ENCODE measurements at places on chromosomes 3 and 15. TPM values are rescaled to one million over a fixed set of nuclear protein-coding genes. Genes with fewer than 3 reads are reported as not detected.

- no peak overlapping the region for H3K27ac ChIP-seq
- no peak for DNase-seq
- H3K27me3 ChIP-seq: no peaks in the 10 kb centered on the region
- no peak overlapping the region for H3K4me3 ChIP-seq
- H3K36me3 ChIP-seq: no peaks in the 10 kb centered on the region
Measured at GRCh38 chr3:39166134-39166710, 12.8 kb upstream of the CSRNP1 start.

DNA sequence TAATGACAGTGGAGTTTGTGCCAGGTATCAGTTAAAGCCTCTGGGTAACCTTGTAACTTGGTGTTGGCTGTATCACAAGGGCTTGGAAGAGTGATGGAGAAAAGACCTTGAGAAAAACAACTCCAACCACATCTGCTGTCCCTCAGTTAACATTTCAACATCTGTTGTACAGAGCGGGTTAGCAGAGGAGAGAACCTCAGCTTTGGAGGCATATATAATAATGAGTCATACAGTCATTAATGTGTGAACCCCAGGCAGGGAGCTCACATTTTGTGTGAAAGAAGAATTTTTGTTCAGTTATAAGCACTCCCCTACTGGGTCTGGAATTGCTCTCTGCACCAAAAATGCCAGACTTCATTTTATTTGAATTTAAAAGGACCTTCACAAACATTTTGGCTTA is 439.5 kb downstream of the PDCD6IP start:
- no peaks in the 10 kb centered on the region for H3K4me1 ChIP-seq
- no peaks in the 10 kb centered on the region for H3K36me3 ChIP-seq
- H3K27ac ChIP-seq: no peak overlapping the region
- no peaks in the 10 kb centered on the region for H3K27me3 ChIP-seq
- no peak for DNase-seq

The KIF15 gene
- 0.49 TPM for total RNA-seq

The SAMD7 gene
- not detected for total RNA-seq

DNA sequence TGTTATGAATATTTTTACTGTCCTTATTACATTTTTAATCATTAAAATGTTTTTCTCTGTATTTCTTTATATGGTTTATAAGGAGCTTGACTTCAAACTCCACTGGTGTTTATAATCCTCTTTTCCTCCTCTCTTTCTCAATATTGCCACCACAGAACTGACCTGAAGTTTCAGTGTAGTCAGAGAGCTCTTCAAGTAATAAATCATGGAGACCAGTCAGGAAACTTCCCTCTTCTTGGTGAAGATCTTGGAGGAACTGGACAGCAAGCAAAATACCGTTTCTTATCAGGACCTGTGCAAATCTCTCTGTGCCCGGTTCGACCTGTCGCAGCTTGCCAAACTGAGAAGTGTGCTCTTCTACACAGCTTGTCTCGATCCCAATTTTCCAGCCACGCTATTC is 23.8 kb downstream of the MINAR1 start:
- no peaks in the 10 kb centered on the region for H3K36me3 ChIP-seq
- H3K4me3 ChIP-seq: no peak overlapping the region
- DNase-seq: no peak
- H3K4me1 ChIP-seq: no peaks in the 10 kb centered on the region
- no peak overlapping the region for H3K27ac ChIP-seq
- no peaks in the 10 kb centered on the region for H3K27me3 ChIP-seq

DNA sequence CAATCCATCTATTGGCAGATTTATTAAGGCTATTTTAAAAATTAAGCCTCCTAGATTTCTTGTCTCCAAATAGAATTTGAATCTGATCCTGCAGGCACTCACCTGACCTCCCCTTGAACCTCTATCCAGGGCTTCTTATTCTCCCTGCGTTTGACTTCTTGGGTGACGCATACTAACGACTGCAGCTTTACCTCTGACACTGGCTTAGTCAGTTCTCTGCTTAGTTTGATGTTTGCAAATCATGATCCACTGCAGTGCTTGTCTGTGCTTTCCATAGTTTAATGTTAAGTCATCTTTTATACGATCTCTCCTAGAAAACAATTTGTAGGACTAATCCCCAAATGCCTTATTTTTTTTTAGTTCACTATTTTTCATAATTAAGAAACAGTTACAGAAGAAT is 233.1 kb downstream of the ROBO1 start:
- H3K27ac ChIP-seq: no peak overlapping the region
- no peak overlapping the region for H3K4me3 ChIP-seq
- DNase-seq: no peak
- H3K4me1 ChIP-seq: no peaks in the 10 kb centered on the region

GRCh38 chr3:161215185-161215584 is 5.9 kb upstream of the NMD3 start:
- H3K4me3 ChIP-seq: no peak overlapping the region
- DNase-seq: no peak
- no peaks in the 10 kb centered on the region for H3K27me3 ChIP-seq
- H3K36me3 ChIP-seq: no peaks in the 10 kb centered on the region
- no peak overlapping the region for H3K27ac ChIP-seq
- H3K4me1 ChIP-seq: no peaks in the 10 kb centered on the region

- DNase-seq: no peak
- H3K4me3 ChIP-seq: no peak overlapping the region
- H3K36me3 ChIP-seq: no peaks in the 10 kb centered on the region
- H3K27ac ChIP-seq: no peak overlapping the region
Measured at GRCh38 chr3:24263069-24263668, 231.5 kb downstream of the THRB start.

DNA sequence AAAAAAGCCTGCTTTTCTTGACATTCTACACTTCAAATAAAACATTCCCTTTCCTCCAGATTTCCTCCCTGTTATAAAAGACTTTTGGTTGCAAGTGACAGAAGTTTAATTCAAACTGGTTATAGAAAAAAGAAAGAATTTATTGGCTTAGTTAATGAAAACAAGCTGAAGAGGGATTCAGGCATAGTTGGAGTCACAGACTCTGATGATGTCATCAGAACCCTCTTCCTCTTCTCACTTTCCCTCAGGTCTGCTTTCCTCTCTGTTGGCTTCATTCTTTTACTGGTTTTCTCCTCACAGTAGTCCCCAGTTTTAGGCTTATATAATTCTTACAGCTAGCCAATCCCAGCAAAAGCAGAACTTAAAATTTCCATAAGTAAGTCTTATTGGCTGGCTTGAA is 32.0 kb upstream of the MBNL1 start:
- no peak for DNase-seq
- no peak overlapping the region for H3K4me3 ChIP-seq
- no peaks in the 10 kb centered on the region for H3K36me3 ChIP-seq
- no peak overlapping the region for H3K27ac ChIP-seq

The MUSTN1 gene
- 86.6 TPM for total RNA-seq

GRCh38 chr3:152291649-152292066 is 22.9 kb downstream of the MBNL1 start:
- DNase-seq: no peak
- H3K4me3 ChIP-seq: no peak overlapping the region
- no peaks in the 10 kb centered on the region for H3K27me3 ChIP-seq
- no peaks in the 10 kb centered on the region for H3K36me3 ChIP-seq

The SLTM gene
- 93.0 TPM for total RNA-seq

The GCSAM gene
- 0.51 TPM for total RNA-seq

The SMARCC1 gene
- total RNA-seq: 65.3 TPM

The CDCP1 gene
- 8.9 TPM for total RNA-seq

- no peaks in the 10 kb centered on the region for H3K27me3 ChIP-seq
- H3K4me1 ChIP-seq: no peaks in the 10 kb centered on the region
- no peak overlapping the region for H3K27ac ChIP-seq
- no peaks in the 10 kb centered on the region for H3K36me3 ChIP-seq
- no peak overlapping the region for H3K4me3 ChIP-seq
Measured at GRCh38 chr15:67307156-67307555, 52.6 kb downstream of the IQCH start.

The PTX3 gene
- total RNA-seq: 3.9 TPM

The MAPK6 gene
- total RNA-seq: 27.1 TPM

DNA sequence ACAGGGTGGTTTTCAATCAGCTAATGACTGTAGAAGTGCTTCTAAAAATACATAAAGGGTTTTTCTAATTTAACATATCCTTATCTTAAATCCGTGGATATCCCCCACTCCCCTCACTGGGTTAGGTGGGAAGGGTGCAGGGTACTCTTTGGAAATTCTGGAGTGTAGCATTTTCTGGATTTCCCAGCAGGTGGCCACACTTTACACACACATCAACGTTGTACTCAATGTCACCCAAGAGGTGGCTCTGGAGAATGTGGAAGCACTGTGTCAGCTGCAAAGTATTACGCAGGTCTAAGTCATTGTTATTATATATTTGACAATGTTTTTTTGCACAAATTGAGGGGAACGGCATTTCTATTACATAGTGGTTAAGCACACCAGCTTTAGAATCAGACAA is 168.8 kb downstream of the CHDH start:
- no peak overlapping the region for H3K27ac ChIP-seq
- DNase-seq: no peak
- no peak overlapping the region for H3K4me3 ChIP-seq
- no peaks in the 10 kb centered on the region for H3K36me3 ChIP-seq
- no peaks in the 10 kb centered on the region for H3K27me3 ChIP-seq
- no peaks in the 10 kb centered on the region for H3K4me1 ChIP-seq

DNA sequence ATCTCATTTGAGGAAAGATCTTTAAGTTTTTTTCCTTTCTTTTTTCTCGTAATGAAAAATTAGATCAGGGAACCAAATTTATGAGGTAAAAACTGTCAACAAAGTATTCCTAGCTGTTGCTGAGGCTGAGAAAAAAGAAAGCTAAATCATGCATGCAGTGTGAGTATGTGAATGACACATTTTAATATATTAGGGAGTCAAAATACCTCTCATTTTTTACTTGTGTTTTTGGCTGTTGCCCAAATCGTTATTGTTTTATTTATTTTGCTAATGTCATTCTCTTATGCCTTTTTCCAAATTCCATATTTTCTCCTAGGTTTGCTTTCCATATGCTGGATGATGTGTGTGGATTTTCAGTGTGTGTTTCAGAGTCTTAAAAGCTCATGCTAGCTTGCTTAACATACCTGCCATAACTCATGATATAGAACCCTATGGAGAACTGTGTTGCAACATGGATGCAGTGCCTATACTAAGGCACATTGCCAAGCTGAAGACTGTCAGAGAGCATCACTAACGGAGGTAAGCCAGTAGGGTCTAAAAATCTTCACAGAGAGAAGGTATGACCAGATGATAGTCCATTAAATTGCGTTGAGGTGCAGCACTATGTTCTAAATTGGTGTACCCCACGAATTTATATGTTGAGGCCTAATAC is 629.5 kb upstream of the KCNMB2 start:
- no peak overlapping the region for H3K4me3 ChIP-seq
- H3K36me3 ChIP-seq: no peaks in the 10 kb centered on the region
- H3K4me1 ChIP-seq: peaks cover 16% of the 10 kb centered on the region
- peak overlapping the region; percentile 97 for H3K27ac ChIP-seq

The DMXL2 gene
- total RNA-seq: 52.5 TPM

Measured in aorta (tissue), 5 donors.